ENCODE measurements at places on chromosomes 6 and 20.

- no peak for DNase-seq
Measured at GRCh38 chr20:15316556-15316955, 979.1 kb upstream of the FLRT3 start.

DNA sequence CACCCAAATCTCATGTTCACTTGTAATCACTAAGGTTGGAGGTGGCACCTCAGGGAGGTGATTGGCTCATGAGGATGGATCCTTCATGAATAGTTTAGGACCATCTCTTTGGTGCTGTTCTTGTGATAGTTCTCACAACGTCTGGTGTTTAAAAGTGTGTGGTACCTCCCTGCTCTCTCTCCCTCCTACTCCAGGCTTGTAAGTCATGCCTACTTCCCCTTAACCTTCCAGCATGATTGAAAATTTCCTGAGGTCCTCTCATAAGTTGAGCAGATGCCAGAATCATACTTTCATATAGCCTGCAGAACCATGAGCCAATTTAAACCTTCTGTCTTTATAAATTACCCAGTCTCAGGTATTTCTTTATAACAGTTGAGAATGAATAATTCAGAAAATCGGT is 16.6 kb downstream of the HLA-A start:
- DNase-seq: no peak

- no peak for DNase-seq
Measured at GRCh38 chr20:51728737-51729136, 39.5 kb downstream of the ATP9A start.

DNA sequence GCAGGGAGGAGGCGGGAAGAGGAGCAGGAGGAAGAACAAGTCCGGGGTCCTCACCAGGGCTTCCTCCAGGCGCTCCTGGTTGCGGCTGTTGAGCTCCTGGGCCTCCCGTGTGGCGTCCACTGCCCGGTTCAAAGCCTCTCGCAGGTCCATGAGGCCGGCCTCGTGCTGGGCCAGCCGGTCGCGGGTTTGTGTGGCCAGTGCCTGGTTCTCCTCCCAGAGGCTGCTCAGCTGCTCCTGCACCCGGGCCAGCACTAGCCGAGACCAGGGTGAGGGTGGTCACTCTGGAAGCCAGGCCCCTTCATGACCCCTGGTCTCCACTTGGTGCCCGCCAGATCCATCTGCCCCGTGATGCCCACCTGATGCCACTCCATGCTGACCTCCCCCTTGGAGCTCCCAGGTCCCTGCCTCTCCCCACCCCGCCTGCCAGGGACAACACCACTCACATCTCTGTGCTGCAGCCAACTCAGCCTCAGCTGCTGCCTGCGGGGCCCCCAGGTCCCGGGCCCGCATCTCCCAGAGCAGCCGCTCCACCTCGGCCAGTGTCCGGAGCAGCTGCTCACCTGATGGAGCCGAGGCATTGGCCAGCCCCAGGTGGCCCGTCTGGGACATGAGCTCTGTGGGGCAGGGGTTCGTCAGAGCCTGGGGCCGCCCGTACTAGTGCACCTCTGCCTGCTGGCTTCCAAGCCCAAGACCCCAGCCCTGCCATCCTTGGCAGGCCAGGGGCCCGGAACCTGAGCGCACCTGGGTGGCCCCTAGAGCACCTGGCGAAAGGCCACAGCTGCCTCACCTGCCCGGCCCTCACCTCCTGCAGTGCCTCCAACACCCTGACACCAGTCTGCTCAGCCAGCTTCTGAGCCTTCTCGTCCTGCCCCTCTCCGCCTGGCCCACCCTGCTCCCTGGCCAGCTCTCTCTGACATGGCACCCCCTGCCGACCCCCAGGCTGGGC is 15.9 kb downstream of the ADRM1 start:
- no peak for DNase-seq

DNA sequence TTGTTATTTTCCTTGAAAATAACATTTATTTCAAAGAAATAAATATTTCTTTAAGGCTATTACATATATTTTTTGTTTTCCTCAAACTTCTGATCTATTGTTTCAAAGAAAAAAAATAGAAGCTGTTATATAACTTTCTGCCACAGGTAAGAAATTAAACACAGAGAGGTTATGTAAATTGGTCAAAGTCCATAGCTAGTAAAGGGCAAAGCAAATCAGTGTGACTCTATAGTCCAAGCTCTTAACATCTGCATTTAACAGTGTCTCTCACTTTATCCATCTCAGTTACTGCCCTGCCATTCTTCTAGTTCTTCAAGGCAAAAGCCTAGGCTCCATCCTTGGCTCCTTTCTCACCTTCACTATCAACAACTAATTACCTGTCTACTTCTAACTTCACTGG is 57.1 kb downstream of the RWDD2A start:
- DNase-seq: no peak

DNA sequence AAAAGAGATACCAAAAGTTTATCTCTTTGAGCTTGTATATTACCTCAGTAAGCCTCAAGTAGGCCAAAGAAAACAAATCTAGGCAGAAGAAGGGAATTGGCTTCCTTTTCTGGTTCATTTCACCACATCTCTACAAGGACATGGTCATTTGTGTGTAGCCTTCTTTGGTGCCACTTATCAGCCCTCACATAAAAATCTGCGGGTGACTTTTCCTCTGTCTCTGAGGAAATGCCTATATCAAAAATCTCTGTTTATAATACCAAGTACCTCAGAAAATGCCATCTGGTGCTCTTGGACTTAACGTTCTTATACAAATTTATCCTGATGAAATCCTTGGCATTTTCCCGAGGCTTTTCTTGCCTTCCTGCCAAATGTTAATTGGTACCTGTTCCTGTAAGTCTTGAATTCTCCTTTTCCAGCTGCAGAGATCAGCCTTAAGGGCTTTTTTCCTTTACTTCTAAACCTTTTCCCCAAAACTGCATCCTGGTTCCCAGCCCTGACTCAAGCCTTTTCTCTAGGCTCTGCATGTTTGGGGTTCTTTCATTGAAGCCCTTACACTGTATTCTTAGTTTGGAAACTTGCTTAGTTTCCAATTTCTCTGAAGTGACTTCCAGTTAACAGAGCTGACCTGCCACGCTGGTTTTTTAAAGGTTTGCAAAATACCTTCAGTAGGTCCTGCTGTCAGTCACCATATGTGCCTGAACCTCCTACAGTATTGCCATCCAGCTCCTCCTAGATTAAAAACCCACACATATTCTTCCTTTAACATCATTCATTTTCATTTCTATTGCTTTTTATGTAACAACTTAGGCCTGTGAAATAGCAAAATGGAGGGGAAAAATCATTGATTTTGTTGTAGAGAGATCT is 191.2 kb upstream of the PREP start:
- DNase-seq: no peak

DNA sequence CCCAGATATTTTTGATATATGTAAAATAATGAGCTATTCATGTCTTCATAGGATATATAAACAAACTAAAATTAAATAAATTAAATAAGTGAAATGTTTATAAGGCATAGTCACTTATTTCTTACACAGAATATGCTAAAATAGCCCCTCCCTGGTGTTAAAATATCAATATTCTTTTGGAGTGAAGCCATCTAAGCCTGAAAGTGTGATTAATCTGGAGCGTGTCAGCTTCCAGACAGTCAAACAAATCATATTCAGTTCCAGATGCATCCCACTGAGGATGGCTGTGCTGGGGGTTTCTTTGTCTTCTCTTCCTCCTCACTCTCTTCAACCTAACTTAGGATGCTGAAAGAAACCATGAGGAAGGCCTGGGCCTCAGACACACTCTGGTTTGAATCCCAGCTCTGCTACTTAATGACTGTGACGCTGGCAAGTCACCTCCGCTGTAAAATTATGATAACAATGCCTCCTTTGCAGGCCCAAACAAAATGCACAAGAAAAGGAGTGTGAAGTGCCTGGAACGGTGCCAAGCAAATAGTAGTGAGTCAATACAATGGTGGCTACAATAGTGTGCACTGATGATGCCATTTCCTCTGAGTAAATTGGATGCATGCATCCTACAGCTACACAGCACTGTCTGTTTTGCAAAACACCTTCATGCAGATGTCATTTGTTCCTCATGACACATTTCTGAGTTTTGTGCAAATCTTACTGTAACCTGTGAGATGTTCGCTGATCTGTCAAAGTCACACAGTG is 161.4 kb downstream of the FOXC1 start:
- peak; percentile 41 for DNase-seq

- no peak for DNase-seq
Measured at GRCh38 chr6:42281570-42281969, 63.9 kb upstream of the MRPS10 start.

Measured in kidney glomerular epithelial cell (primary cell).